Stimulated activated CD4-positive, alpha-beta T cell treated with anti-CD3 and anti-CD28 coated beads, Interleukin-4, amount 100 ng/mL, for 24 hours (primary cell): ENCODE measurements at places on chromosomes 4 and X.

GRCh38 chr4:74524985-74525384 lies 80.0 kb downstream of the AREG start:
- no peak for DNase-seq

GRCh38 chr4:110139815-110140214 lies 58.6 kb downstream of the ELOVL6 start:
- no peak for DNase-seq

DNA sequence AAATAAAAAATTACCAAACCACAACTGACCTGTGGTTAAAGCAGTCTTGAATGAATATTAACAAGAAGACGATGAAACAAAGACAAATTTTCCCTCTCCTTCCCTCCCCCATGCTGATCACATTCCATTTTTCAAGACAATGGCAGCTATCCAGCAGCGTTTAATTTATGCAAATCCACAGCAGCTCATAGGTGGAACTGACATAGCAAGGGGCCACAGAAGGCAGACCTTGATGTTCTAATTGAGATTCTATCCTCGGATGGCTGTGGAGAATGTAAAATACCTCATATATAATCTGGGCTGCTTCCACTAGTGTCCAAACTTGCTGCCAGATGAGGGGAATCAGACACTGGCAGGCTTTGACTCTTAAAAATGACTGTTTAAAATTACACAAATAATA lies 211.5 kb downstream of the CHRDL1 start:
- no peak for DNase-seq

DNA sequence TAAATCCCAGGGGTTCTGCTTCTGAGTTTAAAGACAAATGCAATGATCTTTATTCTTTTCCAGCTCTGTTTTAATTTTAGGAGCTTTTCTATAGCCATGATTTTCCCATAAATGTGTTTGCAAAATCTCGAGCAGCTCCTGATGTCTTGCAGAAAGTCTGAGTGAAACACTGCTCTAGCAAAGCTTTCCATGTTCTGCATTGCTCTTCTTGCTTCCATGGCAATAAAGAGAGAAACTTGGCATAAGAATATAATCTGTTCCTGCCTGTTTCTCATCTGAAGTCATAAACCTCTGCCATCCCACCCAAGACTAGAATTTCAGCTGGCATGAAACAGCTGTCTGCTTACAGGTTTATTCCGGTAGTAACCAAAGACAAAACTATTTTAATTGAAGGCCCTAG lies 254.5 kb downstream of the SPRY1 start:
- no peak for DNase-seq

DNA sequence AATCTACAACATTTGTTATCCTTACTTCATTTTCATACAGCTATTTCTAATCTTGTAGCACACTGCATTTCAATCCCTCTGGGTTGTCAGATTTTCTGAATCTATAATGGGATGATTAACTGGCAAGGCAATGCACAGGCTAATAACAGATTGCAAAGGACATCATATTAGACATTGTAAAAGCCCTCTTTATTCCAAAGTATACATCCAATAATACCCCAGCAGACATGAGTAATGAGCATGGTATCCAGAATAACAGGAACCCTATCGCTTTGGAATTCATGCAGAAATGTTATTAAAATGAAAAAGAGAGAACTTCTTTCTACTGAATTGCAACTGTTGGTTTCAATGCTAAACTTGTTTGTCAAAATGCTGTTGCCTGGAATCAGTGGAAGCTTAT lies 122.9 kb downstream of the C4orf33 start:
- no peak for DNase-seq

DNA sequence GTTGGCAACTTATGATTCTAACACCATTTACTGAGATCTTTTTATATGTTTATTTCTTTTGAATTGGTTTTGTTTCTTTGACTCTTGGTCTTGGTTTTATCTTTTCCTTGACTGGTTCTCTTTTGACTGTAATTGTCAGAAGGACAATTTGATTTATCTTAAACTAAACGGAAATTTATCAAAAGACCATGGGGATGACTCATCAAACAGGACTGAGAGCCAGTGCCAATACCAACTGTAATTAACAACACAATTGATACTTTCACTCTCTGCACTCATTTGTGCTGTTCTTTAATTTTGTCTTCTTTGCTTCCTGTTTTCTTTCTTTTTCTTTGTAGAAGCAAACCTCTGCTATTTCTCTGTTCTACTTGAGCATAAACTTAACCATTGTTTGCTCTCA lies 776.8 kb downstream of the CCSER1 start:
- no peak for DNase-seq

- no peak for DNase-seq
Measured at GRCh38 chrX:39158801-39159657, 357.8 kb downstream of the MID1IP1 start.

DNA sequence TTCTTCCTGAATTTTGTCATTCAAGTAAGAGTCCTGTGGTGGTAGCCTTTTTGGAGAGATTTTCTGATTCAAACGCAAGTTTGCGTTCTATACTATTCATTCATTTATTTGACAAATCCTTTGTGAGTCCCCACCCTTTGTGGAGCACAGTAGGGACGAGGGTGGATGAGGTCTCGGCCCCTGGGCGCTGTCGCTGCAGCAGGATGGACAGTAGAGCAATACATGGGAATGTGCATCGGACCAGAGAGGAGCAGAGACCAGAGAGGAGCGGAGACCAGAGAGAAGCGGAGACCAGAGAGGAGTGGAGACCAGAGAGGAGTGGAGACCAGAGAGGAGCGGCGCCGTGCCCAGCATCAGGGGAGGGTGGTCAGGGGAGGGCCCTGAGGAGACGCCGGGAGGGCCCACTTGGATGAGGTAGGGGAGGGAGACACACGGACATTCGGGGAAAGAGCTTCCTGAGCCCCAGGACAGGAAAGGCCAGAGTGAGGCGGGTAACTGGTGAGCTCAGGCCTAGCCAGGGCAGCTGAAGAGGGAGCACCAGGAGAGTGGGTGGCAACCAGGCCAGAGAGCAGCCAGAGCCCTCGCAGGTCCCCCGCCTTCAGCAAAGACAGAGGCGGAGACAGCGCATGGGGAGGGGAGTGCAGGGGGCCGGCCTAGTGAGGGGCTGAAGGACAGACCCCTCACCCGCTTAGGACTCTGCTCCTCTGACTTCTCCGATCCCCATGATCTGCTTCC lies 67.3 kb downstream of the NAT8L start:
- no peak for DNase-seq

DNA sequence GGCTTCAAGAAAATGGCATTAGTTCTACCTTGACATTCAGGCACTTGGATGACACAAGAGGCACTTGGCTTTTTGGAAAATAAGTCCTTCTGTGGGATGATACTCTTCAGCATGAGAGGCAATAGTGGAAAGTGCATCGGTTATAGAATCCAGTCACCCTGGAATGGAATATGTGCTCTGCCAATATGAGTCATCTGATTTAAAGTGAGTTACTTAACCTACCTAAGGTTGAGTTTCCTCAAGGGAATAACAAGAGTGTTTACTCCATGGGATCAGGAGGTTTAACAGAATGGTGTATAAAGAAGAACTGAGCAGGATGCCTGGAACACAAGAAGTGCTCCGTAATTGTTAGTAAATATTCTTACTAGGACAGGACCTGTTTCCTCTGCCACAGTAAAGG lies 10.7 kb downstream of the SLC39A8 start:
- no peak for DNase-seq

- no peak for DNase-seq
Measured at GRCh38 chr4:8227771-8228318, 28.8 kb downstream of the SH3TC1 start.

DNA sequence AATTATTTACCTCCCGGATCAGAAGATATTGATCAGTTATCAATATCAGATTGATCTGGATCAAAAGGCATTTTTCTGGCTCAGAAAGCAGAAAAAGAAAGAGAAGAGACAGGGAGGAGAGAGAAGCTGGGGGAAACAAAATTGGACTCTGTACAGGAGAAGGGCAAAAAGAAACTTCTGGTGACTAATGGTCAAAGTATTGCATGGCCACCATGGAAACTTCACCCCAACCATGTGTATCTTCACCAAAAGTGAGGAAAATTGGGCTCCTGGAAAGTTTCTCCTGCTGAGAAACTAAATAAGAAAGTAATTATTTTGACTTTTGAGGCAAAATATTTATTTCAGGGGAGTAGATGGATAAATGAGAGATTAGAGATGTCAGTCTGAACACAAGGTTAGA lies 33.9 kb downstream of the RNF150 start:
- DNase-seq, result no peak

GRCh38 chr4:139416073-139416673 lies 37.7 kb upstream of the RAB33B start:
- DNase-seq, result peak; percentile 14

DNA sequence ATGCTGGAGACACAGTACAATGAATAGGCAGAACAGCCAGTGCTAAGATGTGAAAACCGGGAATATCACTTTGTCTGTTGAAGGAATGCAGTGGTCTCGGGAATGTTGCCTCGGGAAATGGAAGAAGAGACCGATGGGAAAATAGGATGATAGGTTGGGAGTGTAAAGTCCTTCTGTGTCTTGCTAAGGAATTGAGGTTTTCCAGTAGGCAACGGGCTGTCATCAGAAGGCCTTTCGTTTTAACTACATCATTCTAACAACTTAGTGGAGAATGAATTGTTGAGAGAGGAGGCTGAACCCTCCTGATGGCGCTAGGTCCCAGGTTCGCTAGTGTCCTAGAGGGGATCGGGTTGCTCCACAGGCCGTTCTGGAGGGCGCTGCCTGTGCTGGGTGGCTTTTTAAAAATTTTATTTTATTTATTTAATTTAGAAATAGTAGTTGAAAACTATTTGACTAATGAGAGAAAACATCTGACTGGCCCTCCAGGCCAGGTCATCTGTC lies 730 bp downstream of the VBP1 start:
- no peak for DNase-seq

DNA sequence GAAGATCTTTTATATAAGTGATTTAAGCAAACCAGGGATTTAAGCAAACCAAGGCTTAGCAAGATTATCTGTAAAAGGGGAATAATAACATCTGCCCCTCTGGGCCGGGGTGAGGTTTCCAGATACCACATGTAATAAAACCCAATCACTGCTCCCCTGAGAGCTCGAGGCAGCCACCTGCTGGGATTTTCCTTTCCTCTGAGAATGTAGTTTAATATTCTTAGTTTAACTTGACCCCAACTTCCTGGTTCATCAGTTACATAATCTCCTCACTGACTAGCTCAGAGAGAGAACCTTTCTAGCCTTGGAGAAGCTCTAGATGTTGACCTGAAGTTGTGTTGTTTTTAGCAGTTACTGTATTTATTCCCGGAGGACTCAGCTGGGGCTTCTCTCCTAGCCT lies 322.4 kb downstream of the ARHGAP10 start:
- no peak for DNase-seq

DNA sequence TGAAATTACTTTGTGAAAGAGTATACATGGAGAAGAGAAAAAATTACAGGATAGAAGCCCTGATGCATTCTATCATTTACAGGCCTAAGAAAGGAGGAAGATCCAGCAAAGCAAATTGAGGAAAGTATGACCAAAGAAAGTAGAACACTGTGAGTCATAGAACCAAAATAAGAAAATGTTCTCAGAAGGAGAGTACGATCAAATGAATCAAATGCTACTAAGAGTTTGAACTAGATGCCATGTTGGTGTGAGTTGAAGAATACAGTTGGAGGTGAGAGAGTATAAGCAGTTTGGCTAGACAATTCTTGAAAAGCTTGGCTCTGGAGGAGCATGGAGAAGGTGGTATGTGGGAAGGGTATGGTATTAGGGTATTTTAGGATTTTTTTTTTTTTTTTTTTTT lies 161.8 kb downstream of the RPA4 start:
- DNase-seq, result no peak

- no peak for DNase-seq
Measured at GRCh38 chr4:183876268-183876934, 28.7 kb upstream of the STOX2 start.

- no peak for DNase-seq
Measured at GRCh38 chrX:72120837-72121236, 10.9 kb downstream of the RTL5 start.

DNA sequence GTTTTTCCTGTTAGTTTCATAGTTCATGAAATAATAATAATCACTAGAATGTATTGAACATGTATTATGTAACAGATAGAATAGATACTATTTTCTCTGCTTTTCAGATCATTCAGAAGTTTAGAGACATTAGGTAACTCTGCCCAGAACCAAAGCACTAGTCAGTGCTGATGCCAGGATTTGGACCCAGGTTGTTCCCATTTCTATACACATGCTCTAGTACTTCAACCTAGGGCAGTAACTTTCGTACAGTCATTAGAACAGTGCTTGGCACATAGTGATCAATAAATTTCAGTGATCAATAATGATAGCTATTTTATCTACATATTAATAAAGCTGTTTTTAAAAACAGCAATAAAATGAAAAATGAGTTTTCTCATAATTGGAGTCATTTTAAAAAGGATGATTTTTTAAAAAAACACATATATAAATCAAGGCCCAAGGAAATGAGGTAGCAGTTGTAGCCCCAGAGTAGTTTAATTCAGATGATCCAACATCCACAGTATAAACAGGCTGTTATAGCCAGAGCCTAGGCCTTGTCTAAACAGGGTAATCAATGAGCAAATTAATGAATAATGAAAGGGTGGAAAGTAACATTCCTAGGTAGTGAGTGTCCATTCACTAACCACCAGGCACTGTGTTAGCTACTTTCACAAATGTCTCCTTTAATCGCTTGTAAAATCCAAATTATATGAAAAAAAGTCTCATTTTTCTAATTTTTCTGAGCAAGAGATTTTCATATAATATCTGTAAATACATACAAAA lies 25.6 kb downstream of the TXK start:
- DNase-seq, result no peak

- DNase-seq, result no peak
Measured at GRCh38 chr4:4859799-4860599, 534 bp downstream of the MSX1 start.

DNA sequence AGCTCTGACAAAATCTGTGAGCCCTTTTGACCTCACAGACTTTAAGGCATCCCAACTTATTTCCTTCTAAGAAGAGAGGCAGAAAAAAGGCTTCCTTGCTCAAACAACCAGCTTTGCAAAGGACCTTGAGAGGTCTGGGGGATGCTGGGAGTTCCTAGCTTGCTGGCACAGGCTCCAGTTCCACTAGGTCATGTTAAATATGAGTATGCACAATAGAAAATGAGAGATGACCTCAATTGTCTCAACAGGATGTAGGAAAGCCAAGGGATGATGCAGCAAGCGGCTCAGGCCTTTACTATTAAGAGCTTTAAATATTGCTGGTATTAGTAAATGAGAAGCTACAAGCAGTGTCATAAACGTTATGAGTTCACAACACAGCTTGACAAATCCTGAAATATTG lies 13.3 kb upstream of the ZNF827 start:
- no peak for DNase-seq

GRCh38 chrX:37883196-37883595 lies 35.8 kb upstream of the DYNLT3 start:
- no peak for DNase-seq
